Purkinje cell (primary cell): ENCODE measurements at places on chromosomes 5 and 9. TPM values are rescaled to one million over a fixed set of nuclear protein-coding genes. Genes with fewer than 3 reads are reported as not detected.

Gene PCDHGC4
- 0.22 and 4.5 TPM in 2 replicates for polyA plus RNA-seq

Gene IL33
- polyA plus RNA-seq = 11.8 and 19.4 TPM in 2 replicates

Gene NAIP
- polyA plus RNA-seq = 1.5 and 7.6 TPM in 2 replicates

Gene RELL2
- 5.9 and 8.8 TPM in 2 replicates for polyA plus RNA-seq

Gene CDX1
- polyA plus RNA-seq = not detected in 2 replicates
